ENCODE measurements at places on chromosomes 11 and 22.

DNA sequence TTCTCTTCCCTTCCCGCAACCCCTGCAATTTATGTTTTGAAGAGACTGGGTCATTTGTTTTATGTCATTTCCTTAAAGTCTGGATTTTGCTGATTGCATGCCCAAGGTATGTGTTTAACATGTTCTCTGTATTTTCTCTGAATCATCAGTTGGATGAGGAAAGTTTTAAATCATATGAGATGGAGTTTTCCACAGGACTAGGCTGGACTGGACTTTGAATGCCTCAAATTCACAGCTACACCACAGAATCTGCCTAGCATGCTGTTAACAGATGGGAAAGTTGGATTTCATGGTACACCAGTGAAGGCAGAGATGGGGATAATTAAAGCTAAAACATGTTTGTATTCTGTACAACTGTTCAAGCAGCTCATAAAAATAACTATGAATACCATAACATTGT, 62.6 kb downstream of the CWC15 start:
- DNase-seq: peak; percentile 85

- no peak for DNase-seq
Observed at GRCh38 chr11:128042290-128042751, 545.0 kb downstream of the ETS1 start.

- DNase-seq: peak; percentile 65
Observed at GRCh38 chr22:50260801-50261614, 475 bp downstream of the MAPK12 start.

- DNase-seq: peak; percentile 37
Observed at GRCh38 chr11:3994030-3994640, 100.5 kb upstream of the RRM1 start.

DNA sequence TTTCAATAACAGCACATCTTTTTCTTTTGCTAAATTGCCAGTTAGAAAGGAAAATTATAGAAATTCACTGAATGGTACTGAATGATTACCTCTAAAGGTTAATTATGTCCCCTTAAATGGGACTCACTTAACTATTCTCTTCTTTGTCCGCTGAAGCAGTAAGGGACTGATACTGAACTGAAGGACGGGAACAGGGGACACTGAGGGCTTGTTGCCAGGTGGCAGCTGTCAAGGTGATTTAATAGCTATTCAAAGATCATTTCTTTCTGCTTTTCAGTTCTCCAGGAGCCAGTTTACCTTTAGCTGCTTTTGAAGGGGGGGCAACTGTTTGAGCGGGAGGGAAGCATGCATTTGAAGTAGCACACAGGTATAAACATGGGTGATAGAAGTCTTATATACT, 325.4 kb upstream of the CCDC90B start:
- DNase-seq: no peak

DNA sequence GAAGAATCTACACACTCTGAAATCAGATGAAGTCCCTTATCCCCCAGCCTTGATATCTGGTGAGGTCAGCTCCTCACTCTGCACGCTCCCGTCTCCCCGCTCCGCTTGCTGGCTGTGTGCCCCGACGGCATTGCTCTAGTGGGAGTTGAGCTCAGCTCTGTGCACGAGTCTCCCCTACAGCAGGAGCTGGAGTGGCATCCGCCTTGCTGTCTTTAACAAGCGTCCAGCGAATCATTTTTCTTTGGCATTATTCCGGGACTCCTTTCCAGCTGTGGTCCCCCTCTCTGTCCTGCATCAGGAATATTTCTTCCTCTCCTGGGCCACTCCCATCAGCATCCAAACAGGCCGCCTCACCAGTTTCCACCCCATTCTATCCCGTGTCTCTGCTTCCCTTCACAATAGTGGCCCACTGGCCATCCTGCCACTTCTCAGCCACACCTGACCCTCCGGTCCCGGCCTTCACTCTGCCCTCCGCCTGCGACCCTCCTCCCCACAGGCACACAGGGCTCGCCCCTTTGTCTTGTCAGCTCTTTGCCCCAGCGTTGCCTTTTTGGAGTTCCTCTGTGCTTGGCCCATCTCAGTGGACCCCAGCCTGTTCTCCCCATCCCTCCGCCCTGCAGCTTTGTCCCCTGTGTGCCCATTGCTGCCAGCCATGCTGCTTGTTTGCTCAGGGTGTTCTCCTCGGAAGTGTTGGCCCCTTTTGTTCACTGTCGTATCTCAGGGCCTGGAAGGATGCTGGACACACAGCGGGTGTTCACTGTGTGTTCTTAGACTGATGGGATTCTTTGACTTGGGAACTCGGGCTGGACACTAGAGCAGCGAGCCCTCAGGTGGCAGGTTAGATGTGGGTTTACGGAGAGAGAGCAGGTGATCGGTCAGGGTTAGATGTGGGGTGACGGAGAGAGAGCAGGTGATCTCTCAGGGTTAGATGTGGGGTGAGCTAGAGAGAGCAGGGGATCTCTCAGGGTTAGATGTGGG, 441.8 kb downstream of the TBC1D22A start:
- DNase-seq: no peak

GRCh38 chr22:20552443-20553401, 45.3 kb downstream of the MED15 start:
- peak; percentile 48 for DNase-seq

- DNase-seq: no peak
Observed at GRCh38 chr11:71558996-71559395, 6.4 kb upstream of the KRTAP5-10 start.

Data from EH (cell line).